Eye (tissue), 1 donor: ENCODE measurements at places on chromosomes 7 and 10.
A peak's percentile ranks its signal among the peaks of the same experiment; 100 is the strongest.

GRCh38 chr10:71714031-71714410 is 5.6 kb downstream of the C10orf105 start:
- DNase-seq, result no peak

- no peak for DNase-seq
Observed at GRCh38 chr10:86410542-86411124, 44.0 kb upstream of the GRID1 start.

DNA sequence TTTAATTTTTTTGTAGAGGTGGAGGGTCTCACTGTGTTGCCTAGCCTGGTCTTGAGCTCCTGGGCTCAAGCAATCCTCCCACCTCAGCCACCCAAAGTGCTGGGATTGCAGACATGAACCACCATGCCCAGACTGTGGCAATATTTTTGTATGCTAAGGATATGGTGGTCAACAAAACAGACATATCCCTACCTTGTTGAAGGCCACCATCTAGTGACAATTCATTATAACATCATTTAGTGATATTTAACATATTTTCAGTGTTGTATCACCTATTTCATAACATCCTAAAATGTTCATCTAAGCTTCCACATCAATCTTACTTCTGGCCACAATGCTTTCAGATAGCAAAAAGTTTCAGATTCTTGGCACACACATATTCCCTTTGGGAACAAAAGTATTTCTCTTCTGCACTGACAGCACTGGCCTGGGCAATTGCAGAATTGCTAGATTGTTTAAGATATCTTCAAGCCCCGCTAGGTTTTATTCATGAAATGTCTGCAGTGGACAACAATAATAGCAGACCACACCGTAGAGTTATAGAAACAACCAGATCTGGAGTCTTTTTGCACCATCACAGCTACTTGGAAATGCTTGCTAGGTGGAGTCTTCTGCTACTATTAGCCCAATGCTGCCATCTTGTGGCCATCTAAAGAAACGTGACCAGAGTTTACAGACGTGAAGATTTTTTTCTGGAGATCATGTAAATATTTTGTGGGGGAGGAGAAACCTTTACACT is 58.4 kb downstream of the DNAJC12 start:
- peak; percentile 90 for DNase-seq

- peak; percentile 65 for DNase-seq
Observed at GRCh38 chr10:9301148-9301547, 1246.7 kb downstream of the GATA3 start.

DNA sequence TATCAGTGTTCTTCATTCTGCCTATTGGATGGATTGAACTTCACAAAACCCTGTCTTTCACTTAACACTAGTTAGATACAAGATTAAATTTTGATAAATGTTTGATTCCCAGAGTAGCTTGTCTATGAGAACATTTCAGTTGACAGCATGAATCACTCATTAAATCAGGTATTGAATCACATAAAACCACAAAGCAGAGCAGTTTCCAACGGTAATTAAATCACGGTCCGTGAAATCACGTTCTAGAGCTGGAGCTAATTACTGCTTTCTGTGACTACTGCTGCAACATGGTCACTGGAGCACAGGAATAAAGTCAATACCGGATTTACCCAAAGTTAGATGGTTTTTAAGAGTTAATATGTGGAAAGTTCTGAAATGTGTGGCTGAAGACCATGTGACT is 257.8 kb upstream of the PCDH15 start:
- no peak for DNase-seq

GRCh38 chr10:1168763-1169162 is 112.6 kb downstream of the WDR37 start:
- DNase-seq, result no peak

DNA sequence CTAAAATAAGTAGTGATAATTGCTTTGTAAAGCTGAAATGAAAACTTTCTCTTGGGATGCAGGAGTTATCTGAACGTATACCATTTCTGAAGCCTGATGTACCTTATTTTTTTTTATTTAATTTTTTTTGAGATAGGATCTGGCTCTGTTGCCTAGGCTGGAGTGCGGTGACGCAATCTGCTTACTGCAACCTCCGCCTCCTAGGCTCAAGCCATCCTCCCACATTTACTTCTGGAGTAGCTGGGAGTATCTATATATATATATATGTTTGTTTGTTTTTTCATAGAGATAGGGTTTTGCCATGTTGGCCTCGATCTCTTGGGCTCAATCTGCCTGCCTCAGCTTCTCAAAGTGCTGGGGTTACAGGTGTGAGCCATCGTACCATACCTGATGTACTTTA is 2.4 kb downstream of the PMPCB start:
- DNase-seq, result no peak

- peak; percentile 74 for DNase-seq
Observed at GRCh38 chr7:117008118-117008885, 55.0 kb downstream of the ST7 start.

DNA sequence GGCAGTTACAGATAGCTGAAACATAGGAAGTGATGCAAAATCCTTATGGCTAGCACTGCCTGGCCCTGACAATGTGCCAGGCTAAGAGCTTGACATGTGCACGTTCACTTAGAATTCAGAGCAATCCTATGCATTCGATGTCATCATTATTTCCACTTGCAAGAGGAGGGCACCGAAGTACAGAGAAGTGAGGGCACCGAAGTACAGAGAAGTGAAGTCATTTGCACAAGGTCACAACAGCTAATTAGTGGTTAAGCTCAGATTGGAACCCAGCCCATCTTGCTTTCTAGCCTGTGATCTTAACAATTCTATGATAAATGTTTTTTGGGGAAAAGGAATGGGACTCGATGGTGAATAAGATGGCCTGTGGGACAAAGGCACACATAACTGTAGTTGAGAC is 73.4 kb downstream of the ARHGAP22 start:
- no peak for DNase-seq

GRCh38 chr10:1475771-1476454 is 261.4 kb downstream of the ADARB2 start:
- DNase-seq, result peak; percentile 33

GRCh38 chr7:16881844-16882243 is at the start of gene AGR3:
Gene AGR3, minus strand, starts transcription at chr7:16881983. Its CDS starts 3,365 bp downstream, at chr7:16878618.
- no peak for DNase-seq

- no peak for DNase-seq
Observed at GRCh38 chr7:55152516-55152915, 133.7 kb downstream of the EGFR start.

- no peak for DNase-seq
Observed at GRCh38 chr7:105857009-105857952, 19.1 kb downstream of the ATXN7L1 start.

DNA sequence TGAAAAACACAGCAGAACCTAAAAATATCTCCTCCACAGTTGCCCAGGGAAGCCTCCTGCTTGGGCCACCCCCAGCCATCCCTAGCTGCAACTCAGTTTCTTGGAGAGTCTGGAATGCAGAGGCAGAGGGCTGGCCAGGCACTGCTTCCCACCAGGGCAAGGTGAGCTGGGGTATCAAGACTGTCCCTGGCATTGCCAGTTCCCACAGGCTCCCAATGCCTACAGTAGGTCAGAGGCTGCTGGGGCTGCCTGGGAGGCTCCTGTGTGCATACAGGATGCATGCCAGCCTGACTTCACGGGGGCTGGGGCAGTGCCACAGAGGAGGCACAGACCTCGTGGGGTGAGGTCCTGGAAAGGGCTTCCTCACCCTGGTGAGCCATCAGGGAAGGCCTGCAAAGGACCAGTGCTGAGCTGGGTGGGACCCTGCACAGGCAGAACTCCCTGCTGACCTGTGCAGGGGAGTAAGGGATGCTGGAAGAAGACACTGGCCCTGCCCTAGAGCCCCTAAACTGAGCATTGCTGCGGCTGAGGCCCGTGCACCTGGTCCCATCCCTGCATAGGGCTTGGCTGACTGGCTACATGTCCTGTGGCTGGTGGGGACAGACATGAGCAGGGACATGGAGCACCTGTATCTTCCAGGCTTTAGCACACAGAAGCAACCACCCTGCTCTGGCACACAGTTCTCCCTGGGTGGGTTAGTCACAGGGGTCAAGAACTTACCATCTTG is 121.9 kb upstream of the RET start:
- DNase-seq, result no peak

GRCh38 chr10:62738916-62739315 is 65.6 kb upstream of the ADO start:
- DNase-seq, result no peak

GRCh38 chr7:8131694-8132605 is 130.0 kb downstream of the ICA1 start:
- no peak for DNase-seq

DNA sequence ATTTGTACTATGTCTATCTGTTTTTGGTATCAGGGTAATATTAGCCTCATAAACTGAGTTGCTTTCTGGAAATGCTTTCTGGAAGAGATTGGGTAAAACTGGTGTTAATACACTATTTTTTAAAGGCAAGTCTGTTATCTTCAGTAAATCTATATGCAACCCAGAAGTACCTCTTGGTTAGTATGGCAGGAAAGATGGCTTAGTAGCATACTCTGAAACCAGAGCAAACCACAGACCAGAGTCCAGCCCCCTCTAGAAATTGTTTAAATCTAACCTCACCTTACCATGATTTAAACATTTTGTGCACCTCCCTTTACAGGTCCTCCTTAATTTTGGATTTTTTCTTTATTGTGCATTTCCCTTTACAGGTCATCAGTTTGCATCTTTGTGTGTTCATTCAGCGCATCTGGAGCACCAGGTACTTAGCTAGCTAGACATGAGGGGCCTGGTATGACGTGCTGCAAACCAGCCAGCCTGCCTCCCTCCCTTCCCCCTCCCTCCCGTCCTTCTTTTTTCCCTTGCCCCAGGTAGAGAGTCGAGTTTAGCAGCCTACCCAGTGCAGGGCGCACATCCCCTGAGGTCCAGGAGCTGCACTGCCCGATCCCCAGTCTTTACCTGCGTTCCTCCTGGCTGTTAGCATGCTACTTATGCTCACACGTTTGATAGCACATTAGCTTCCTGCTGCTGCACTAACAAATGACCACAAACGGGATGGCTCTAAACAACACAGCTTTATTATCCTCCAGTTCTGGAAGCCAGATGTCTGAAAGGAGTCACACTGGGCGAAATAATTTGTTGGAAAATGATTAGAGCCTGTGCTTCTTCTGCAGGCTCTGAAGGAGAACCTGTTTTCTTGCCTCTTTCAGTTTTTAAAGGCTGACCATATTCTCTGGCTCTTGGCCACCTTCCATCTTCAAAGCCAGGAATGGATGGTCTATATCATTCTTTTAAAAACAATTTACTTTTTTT is 299.9 kb upstream of the HABP2 start:
- peak; percentile 51 for DNase-seq

GRCh38 chr7:140403878-140404564 is at the start of gene RAB19:
Gene RAB19, plus strand, starts transcription at chr7:140404058. Its CDS starts 3,589 bp downstream, at chr7:140407647.
- peak; percentile 24 for DNase-seq

DNA sequence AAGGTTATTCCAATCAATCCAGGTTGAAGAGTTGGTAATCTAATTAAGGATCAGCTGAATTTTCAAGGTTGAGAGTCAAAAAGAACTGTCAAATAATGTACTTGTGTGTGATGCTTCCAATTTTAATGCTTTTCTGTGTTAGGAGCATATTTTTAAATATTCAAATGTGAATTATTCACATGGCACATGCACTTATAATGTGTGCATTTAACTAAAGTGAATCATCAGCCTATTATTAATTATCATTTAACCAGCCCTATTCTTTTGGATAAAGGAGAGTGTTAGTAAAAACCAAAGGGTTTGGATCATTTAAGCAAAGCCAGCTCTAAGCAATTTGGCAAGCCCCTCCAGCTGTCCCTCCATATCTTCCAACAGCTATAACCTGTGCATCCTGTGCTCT is 11.2 kb downstream of the LGI1 start:
- no peak for DNase-seq

DNA sequence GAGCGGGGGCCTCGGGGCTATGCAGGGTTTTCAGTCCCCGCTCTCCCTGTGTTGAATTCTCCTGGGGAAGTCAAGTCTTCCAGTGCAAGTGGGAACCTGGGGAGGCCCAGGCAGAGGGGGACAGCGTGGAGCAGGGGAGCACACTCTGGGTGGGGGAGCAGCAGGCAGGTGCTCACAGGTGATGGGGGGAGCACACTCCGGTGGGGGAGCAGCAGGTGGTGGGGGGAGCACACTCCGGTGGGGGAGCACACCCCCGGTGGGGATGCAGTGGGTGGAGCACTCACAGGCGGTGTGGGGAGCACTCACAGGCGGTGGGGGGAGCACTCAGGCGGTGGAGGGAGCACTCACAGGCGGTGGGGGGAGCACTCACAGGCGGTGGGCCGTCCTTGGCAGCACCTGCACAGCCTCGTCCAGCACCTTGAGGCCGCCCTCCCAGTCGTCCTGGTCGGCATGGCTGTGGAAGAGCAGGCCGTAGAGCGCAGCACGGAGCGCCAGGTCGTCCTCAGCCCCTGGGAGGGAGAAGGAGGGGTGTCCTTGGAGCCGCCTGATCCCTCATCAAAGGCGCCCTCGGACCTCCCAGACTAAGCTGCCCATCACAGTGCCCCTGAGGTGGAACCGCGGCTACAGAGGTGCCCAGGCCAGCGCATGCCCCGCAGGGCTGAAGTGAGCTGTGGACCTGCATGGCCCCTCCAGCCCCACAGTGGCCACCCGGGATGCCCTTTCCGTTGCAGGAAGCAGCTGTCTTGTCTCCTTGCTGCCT is 56.7 kb downstream of the CFAP46 start:
- no peak for DNase-seq

DNA sequence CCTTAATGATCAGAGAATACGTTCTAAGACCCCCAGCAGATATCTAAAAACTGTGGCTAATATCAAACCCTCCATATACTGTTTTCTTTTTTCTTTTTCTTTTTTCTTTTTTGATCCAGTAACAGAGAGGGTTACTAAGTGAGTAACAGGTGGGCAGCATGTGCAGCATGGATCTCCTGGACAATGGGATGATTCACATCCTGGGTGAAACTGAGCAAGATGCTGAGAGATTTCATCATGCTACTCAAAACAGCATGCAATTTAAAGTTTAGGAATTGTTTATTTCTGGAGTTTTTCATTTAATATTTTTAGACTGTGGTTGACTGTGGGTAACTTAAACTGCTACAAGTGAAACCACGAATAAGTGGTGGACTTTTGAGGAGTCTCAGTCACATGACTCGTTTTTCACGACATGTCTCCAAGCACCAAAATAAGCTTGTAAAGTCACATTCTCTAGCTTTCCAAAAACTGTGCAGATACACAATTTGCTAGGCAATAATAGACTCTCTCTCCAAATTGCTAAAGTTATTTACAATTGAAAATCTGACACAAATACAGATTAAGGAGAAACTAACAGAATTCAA is 716.2 kb downstream of the NXPH1 start:
- no peak for DNase-seq

- no peak for DNase-seq
Observed at GRCh38 chr10:24897326-24897926, 55.0 kb downstream of the PRTFDC1 start.

- DNase-seq, result no peak
Observed at GRCh38 chr7:151175793-151176311, 8.4 kb upstream of the GBX1 start.

- no peak for DNase-seq
Observed at GRCh38 chr7:108525327-108525984, 479 bp downstream of the PNPLA8 start.

DNA sequence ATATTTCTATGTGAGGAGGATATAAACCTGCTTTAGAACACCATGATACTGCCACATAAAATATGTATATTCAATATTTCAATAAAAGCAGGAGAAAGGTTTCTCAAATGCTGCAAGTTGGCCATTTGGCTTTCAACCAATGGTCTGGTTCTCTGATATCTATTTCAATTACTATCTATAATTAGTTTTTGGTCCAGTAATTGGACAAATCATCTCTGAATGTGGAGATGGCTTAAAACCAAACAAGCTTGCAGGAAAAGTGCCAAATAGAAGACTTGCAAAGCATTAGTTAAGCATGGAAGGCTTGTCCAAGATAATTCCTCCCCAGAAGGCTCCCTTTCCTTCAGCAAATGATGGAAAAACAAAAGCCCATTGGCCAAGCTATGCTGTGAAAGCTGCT is 140.1 kb downstream of the CPEB3 start:
- no peak for DNase-seq
